ENCODE measurements at places on chromosomes 3 and 15. TPM values are rescaled to one million over a fixed set of nuclear protein-coding genes. Genes with fewer than 3 reads are reported as not detected.
A peak's percentile ranks its signal among the peaks of the same experiment; 100 is the strongest.

SERPINI2 gene
- not detected for polyA plus RNA-seq

MAGEL2 gene
- not detected for polyA plus RNA-seq

CFAP20DC gene
- polyA plus RNA-seq: not detected

DNA sequence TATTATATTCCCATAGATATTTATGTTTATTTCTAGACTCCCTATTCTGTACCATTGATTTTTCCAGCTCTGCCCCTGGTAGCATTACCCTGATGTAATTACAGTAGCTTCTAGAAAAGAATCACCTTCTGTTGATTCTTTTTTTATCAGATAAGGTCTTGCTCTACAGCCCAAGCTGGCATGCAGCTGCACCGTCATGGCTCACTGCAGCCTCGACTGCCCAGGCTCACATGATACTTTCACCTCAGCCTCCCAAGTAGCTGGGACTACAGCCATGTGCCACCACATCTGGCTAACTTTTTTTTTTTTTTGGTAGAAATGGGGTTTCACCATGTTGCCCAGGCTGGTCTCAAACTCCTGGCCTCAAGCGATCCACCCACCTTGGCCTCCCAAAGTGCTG, 41.8 kb downstream of the SLC24A1 start:
- DNase-seq: peak; percentile 13
- H3K27ac ChIP-seq: no peak overlapping the region
- H3K36me3 ChIP-seq: peaks cover 16% of the 10 kb centered on the region

- no peak for DNase-seq
- no peak overlapping the region for H3K4me3 ChIP-seq
- H3K4me1 ChIP-seq: no peaks in the 10 kb centered on the region
- H3K36me3 ChIP-seq: peaks cover 43% of the 10 kb centered on the region
- no peak overlapping the region for H3K27ac ChIP-seq
These were observed 65.9 kb upstream of the ACTC1 start for GRCh38 chr15:34861214-34861613.
